ENCODE measurements at places on chromosomes 13 and 19.
A peak's percentile ranks its signal among the peaks of the same experiment; 100 is the strongest.

GRCh38 chr19:44759083-44759804, 10.7 kb downstream of the BCL3 start:
- H3K36me3 ChIP-seq = no peaks in the 10 kb centered on the region
- peaks cover 37% of the 10 kb centered on the region for H3K27me3 ChIP-seq
- no peak overlapping the region for H3K27ac ChIP-seq
- H3K4me3 ChIP-seq = no peak overlapping the region

DNA sequence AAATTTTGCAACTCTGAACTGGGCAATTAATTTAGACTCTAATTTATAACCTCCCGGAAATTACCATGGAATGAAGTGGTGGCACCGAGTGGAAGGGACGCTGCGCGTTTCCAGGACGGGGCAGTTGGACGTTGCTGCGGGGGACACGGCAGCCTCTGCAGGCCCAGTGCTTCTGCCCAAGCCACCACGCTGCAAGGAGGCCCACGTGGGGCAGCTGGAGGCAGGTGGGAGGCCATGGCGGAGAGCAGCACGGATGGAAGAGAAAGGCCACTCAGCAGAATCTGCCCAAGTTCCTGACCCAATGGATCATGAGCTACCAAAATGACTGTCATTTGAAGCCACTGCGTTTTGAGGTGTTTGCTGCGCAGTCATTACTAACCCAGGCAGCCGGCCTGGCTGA, 11.2 kb upstream of the ADPRHL1 start:
- peaks cover 25% of the 10 kb centered on the region for H3K36me3 ChIP-seq
- DNase-seq = no peak
- H3K27me3 ChIP-seq = no peaks in the 10 kb centered on the region
- no peak overlapping the region for H3K27ac ChIP-seq
- H3K4me1 ChIP-seq = peaks cover 14% of the 10 kb centered on the region

DNA sequence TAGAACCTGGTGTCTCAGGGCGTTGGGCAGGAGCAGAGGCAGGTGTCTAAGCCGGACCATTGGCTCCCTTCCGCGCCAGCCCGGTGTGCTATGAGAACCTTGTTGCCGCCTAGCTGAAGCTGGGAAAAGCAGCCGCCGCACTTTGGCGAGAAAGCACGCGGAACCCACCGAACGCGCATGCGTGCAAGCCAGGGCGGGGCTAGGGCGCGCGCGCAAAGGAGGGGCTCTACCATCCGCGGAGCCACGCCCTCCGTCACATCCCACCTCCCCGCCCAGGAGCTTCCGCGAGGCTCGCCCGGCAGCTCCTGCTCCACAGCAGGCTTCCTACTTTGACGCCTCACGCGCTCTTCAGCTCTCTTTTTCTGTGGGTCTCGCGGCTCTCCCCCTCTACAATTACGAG, 51.3 kb downstream of the WDR87 start:
- no peaks in the 10 kb centered on the region for H3K36me3 ChIP-seq
- DNase-seq = no peak
- no peak overlapping the region for H3K27ac ChIP-seq
- H3K4me1 ChIP-seq = no peaks in the 10 kb centered on the region
- no peaks in the 10 kb centered on the region for H3K27me3 ChIP-seq

GRCh38 chr19:4639531-4640246, 373 bp downstream of the TNFAIP8L1 start:
- H3K27me3 ChIP-seq = peaks cover 13% of the 10 kb centered on the region
- H3K4me1 ChIP-seq = peaks cover 2% of the 10 kb centered on the region
- no peak overlapping the region for H3K27ac ChIP-seq
- DNase-seq = no peak

DNA sequence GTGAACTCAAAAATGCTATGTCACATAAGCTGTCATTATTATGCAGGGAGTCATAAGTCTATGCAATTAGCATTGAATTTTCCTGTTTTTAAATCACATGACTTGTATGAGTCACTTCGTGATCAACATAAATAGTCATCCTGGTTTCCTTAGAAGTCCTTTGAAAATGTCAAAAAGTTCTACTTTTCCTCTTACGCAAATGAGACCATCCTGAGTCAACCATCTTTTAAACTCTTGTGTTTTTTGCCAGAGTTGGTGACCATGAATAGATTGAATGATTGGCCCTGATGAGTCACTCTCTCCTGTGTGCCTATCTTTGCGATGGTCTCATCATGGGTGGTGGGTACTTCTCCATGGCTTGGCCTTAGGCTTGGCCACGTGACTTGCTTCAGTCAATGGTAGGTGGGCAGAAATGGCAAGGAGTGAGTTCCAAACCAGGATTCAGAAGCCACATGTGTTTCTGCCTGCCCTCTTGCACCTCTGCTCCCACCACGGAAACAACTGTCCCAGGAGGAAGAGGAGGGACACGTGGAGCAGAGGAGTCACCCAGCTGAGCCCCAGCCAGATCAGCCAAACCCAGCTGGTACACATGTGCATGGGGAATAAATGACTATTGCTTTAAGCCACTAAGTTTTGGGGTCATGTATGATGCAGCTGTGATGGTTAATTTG, 123.5 kb upstream of the CACNA1A start:
- H3K4me3 ChIP-seq = no peak overlapping the region
- H3K27me3 ChIP-seq = peaks cover 6% of the 10 kb centered on the region
- H3K36me3 ChIP-seq = no peaks in the 10 kb centered on the region
- peak overlapping the region; percentile 62 for H3K27ac ChIP-seq

GRCh38 chr19:48510421-48511268, 990 bp downstream of the LMTK3 start:
- peak; percentile 58 for DNase-seq
- no peaks in the 10 kb centered on the region for H3K36me3 ChIP-seq

- H3K36me3 ChIP-seq = no peaks in the 10 kb centered on the region
- DNase-seq = no peak
- H3K4me1 ChIP-seq = no peaks in the 10 kb centered on the region
- H3K4me3 ChIP-seq = no peak overlapping the region
- no peak overlapping the region for H3K27ac ChIP-seq
These were observed 208.3 kb downstream of the FOXO1 start for GRCh38 chr13:40457929-40458719.

- DNase-seq = no peak
- H3K36me3 ChIP-seq = no peaks in the 10 kb centered on the region
These were observed 4.5 kb upstream of the TIMM44 start for GRCh38 chr19:7947939-7948338.

DNA sequence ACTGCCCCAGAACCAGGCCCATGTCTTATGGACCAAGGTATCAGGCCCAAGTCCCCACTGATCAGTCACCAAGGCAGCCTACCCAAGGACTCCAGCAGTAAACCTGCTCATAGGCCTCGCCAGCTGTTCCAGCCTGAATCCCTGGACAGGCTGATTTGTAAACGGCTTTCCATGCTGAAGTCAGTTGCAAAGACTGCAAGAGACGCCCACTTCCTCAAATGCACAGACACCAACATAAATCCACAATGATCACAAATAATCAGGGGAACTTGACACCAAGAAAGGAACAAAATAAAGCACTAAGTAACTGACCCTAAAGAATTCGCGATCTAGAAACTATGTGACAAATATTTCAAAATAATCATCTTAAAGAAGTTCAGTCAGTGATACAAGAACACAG, 75.2 kb downstream of the RXFP2 start:
- no peak overlapping the region for H3K27ac ChIP-seq
- no peak for DNase-seq
- no peaks in the 10 kb centered on the region for H3K36me3 ChIP-seq
- H3K4me1 ChIP-seq = no peaks in the 10 kb centered on the region
- H3K4me3 ChIP-seq = no peak overlapping the region
- no peaks in the 10 kb centered on the region for H3K27me3 ChIP-seq

DNA sequence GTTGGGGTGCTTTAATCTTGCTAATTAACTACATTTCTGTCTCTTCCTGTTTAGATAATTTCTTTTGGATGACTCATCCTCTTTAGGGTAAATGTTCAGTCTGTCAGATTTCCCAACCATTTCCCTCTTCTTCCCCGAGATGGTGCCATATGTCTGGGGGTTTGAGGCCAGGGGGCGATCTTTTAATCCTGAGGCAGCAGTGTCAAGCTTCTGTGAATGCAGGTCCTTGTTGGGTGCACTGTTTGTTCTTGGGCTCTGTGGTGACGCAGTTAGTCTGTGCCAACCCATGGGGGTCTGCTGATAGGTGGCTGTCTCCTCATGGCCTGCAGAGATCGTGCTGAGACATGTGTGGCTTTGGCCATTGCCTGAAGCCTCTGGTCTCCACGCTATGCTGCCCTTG, 420.4 kb downstream of the NDFIP2 start:
- H3K36me3 ChIP-seq = no peaks in the 10 kb centered on the region
- H3K4me1 ChIP-seq = peaks cover 11% of the 10 kb centered on the region
- H3K27me3 ChIP-seq = no peaks in the 10 kb centered on the region
- no peak for DNase-seq

- no peak for DNase-seq
- no peaks in the 10 kb centered on the region for H3K27me3 ChIP-seq
- H3K4me3 ChIP-seq = no peak overlapping the region
- H3K36me3 ChIP-seq = peaks cover 5% of the 10 kb centered on the region
- H3K27ac ChIP-seq = no peak overlapping the region
- H3K4me1 ChIP-seq = peaks cover 10% of the 10 kb centered on the region
These were observed 145.6 kb upstream of the KLHL1 start for GRCh38 chr13:70253834-70254233.

DNA sequence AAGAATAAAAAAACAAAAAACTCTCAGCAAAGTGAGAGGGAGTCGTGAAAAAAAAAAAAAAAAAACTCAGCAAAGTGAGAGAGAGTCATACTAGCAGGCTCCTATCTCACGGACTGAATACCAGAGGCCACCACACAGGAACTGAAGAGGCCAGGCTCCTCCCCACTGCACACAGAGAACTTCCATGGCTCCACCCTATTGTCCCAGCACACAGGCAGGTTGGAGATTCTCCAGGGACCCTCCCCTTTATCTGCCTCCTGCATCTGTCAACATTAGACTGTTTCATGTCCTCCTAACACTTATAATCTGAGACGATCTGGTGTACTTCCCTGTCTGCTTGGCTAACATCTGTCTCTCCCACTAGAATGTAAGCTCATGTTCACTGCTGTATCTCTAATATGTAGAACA, 37.0 kb upstream of the FARP1 start:
- H3K27ac ChIP-seq = no peak overlapping the region
- DNase-seq = no peak
- H3K4me3 ChIP-seq = no peak overlapping the region
- peaks cover 2% of the 10 kb centered on the region for H3K4me1 ChIP-seq
- H3K27me3 ChIP-seq = no peaks in the 10 kb centered on the region

DNA sequence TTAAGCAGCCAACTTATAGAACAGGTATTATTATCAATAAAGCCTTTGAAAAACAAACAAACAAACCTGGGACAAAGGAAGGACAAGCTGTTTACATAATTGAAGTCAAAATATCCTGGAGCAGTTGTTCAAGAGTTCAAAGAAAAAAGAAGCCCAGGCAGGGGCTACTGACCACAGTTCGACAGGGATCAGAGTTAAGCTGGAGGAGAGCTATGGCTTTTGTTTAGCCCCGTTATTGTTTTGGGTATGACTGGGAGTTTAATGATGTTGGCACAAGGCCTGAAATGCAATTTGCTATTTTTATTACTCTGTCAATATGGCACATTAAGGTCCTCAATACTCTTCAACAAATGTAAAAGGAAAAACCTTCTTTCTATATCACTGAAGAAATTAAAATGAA, 624.4 kb upstream of the KLHL1 start:
- no peaks in the 10 kb centered on the region for H3K36me3 ChIP-seq
- DNase-seq = no peak
- H3K27ac ChIP-seq = peak overlapping the region; percentile 46
- H3K4me3 ChIP-seq = no peak overlapping the region

GRCh38 chr19:54905421-54905802, 536 bp upstream of the NCR1 start:
- H3K27me3 ChIP-seq = no peaks in the 10 kb centered on the region
- H3K36me3 ChIP-seq = no peaks in the 10 kb centered on the region
- peaks cover 3% of the 10 kb centered on the region for H3K4me1 ChIP-seq

DNA sequence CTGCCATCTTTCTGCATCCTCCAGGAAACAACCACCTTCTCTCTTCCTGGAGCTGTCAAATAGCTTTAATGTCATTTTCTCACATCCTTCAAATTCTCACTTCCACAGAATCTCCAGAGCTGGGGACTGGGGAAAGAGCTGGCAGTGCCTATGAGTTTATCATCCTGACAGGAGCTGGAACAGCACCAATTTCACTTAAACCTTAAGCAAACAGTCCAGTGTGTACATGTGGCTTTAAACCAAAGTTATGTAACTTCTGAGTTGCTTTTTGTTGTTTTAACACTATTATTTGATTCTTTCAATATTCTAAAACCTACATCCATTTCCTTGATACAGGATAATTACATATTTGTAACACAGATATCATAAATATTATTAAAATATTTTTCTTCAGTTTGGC, 331.5 kb upstream of the ARGLU1 start:
- H3K27ac ChIP-seq = no peak overlapping the region
- H3K27me3 ChIP-seq = no peaks in the 10 kb centered on the region
- H3K4me1 ChIP-seq = peaks cover 3% of the 10 kb centered on the region
- no peak for DNase-seq

- H3K27ac ChIP-seq = no peak overlapping the region
- H3K27me3 ChIP-seq = no peaks in the 10 kb centered on the region
- H3K4me1 ChIP-seq = no peaks in the 10 kb centered on the region
- no peak overlapping the region for H3K4me3 ChIP-seq
These were observed 33.6 kb downstream of the NALCN start for GRCh38 chr13:101382701-101383100.

DNA sequence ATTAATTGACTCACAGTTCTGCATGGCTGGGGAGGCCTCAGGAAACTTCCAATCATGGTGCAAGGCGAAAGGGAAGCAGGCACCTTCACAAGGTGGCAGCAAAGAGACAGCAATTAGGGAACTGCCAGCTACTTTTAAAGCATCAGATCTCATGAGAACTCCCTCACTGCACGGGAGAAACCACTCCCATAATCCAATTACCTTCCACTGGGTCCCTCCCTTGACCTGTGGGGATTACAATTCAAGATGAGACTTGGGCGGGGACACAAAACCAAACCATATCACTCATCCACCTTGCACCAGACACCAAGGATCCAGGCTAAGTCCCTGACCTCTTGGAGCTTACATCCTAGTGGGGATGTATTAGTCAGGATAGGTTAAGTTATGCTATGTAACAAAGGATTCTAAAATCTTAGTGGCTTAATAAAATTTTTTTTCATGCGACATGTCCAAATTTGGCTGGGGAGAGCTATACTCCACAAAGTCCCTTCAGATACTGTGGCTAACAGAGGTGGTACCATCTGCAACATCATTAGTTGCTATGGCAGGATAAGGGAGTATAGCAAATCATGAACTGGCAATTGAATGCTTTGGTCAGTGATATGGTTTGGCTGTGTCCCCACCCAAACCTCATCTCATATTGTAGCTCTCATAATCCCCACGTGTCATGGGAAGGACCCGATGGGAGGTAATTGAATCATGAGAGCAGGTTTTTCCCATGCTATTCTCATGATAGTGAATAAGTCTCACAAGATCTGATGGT, 8.3 kb upstream of the FAM187B start:
- no peaks in the 10 kb centered on the region for H3K36me3 ChIP-seq
- no peak overlapping the region for H3K4me3 ChIP-seq
- no peak overlapping the region for H3K27ac ChIP-seq
- H3K27me3 ChIP-seq = no peaks in the 10 kb centered on the region
- no peak for DNase-seq

Measured in progenitor cell of endocrine pancreas (in vitro differentiated cells).